ENCODE measurements at places on chromosomes 11 and 22. TPM values are rescaled to one million over a fixed set of nuclear protein-coding genes. Genes with fewer than 3 reads are reported as not detected.

Gene YAP1
- total RNA-seq: 61.6 TPM

Gene NLRP10
- 2.1 TPM for total RNA-seq

Gene TP53AIP1
- not detected for total RNA-seq

Gene MFRP
- total RNA-seq: not detected

Gene FIBP
- 165 TPM for total RNA-seq

Gene ST14
- 0.30 TPM for total RNA-seq

Gene PNPLA5
- total RNA-seq: 0.05 TPM

Gene DDTL
- 4.1 TPM for total RNA-seq

Gene GUCD1
- total RNA-seq: 104 TPM

Gene NCF4
- not detected for total RNA-seq

Gene KCNK7
- total RNA-seq: 0.52 TPM

Gene ELFN2
- total RNA-seq: 0.76 TPM

Gene HPX
- not detected for total RNA-seq

Gene MYEOV
- 2.7 TPM for total RNA-seq

Gene SLC25A18
- total RNA-seq: 0.81 TPM

Gene CARD18
- total RNA-seq: not detected

Gene APOL4
- 0.10 TPM for total RNA-seq

Gene TSPAN32
- total RNA-seq: not detected

Gene TSGA10IP
- total RNA-seq: not detected

Gene OR5B17
- total RNA-seq: not detected

Gene CAVIN3
- total RNA-seq: 114 TPM

Gene SLC2A11
- 16.4 TPM for total RNA-seq

Gene PDGFD
- 30.0 TPM for total RNA-seq

Gene COMT
- 182 TPM for total RNA-seq

Gene NXPE2
- total RNA-seq: not detected

Gene NEAT1
- 6.5 TPM for total RNA-seq

Gene PRMT3
- total RNA-seq: 17.4 TPM
